ENCODE measurements at places on chromosomes 4 and X.

GRCh38 chrX:131841496-131842437 is 181.3 kb upstream of the STK26 start:
- DNase-seq: no peak

DNA sequence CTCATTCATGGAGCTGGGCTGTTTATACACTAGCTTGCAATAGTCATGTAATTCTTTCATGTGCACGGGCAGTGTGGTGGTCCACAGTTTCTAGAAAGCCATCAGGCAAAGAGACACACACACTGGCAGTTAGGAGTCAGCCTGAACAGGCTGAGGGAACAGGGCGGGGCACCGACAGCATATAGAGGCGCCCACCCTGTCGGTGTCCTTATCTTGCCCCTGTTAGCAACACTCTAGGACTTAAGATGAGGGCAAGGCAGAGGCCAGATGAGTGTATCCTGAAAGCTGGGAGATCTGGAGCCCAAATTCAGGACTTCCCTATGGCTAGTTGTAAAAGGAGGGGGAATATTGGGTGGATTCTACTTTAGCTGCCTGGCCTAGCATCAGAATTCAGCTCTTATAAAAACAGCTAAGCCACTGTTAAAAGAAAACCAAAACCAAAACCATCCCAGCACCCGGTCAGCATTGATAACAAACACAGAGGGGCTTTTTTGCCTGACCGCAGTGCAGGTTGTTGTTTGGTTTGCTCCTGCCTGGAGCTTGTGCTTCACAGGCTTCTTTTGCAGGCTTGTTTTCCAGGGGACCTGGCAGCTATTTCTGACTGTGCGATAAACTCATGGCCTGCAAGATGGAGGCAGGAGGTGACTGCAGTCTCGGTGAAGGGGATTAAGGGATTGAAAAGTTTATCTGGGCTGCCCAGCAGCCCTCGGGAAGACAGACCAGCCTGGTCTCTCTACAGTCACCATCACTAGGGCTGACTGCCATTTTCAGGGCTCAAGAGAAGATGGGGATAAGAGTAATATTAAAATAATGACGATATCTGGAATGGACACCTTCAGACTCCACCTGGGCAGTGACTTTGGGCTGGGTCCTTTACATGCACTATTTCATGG is 638.9 kb downstream of the MID1IP1 start:
- no peak for DNase-seq

DNA sequence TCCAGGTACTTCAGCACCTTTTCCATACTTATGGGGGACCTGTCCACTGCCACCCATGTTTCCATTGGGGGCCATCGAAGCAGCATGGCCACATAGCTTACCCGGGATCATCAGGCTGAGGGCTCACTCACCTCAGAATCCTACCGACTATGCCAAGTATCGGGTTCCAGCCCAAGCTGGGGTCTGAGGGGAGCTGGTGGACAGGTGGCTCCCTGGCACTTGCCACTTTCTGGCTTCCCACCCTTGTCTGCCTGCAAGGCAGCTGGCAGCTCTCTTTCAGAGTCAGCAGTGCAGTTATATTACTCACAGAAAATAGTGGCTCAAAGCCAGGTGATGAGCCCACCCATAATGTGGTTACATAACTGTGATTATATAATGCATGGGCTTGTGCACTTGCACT is 1153.8 kb downstream of the STIM2 start:
- no peak for DNase-seq

- DNase-seq: no peak
Measured at GRCh38 chr4:93466446-93466845, 362.1 kb upstream of the ATOH1 start.

DNA sequence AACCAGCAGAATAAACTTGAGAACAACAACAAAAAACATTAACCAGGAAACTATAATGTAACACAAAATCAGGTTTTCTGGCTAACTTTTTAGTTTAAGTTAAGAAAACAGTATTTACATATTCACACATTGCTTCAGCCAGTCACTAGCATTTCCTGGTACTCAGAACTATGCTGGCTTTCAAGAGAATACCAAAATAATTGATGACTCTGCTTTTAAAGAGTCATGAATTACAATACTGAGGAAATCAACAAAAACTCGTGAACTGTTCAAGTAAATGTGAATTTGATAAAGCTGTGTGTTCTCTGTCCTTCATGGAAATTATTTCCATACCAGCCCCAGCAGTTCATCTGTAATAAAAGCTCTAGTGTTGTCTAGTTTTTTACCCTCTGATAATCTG is 27.4 kb downstream of the PRSS12 start:
- no peak for DNase-seq

GRCh38 chr4:54566608-54567007 is 91.1 kb upstream of the KIT start:
- DNase-seq: no peak

GRCh38 chr4:27763830-27764525 is 903.3 kb downstream of the STIM2 start:
- no peak for DNase-seq

DNA sequence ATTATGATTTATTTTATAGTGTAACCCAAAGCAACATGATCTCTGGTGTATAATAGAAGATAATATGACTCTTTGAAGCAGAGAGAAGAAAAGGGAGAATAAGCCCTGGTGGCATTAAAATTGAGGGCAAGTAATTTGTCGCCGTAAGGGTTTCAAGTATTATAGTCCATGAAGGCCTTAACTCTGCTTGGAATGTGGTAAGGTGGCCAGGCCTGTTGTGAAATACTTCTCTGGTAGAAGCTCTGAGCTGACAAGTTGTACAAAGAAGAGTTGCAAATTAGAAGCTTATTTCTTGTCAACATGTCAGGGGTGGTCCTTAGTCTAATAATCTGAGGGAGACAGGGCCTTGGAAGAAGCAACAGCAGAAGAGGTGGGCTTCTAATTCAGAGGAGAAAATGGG is 151.7 kb upstream of the HHIP start:
- no peak for DNase-seq

DNA sequence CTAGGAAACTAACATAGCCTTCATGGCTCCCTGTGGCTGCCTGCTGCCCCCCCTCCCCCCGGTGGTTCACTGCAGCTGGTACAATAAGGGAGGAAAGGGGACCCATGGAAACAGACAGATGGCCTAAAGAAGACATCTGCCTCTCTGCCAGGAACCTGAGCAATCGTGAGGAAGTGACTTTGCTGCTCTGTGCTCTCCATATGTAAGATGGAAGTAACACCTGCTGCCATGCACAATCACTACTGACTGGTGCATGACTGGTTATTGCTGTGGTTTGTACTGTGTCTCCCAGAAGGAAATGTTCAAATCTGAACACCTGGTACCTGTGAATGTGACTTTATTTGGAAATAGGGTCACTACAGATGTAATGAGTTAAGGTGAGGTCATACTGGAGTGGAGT is 43.6 kb downstream of the CD99L2 start:
- no peak for DNase-seq

- DNase-seq: no peak
Measured at GRCh38 chr4:27568236-27568951, 707.8 kb downstream of the STIM2 start.

DNA sequence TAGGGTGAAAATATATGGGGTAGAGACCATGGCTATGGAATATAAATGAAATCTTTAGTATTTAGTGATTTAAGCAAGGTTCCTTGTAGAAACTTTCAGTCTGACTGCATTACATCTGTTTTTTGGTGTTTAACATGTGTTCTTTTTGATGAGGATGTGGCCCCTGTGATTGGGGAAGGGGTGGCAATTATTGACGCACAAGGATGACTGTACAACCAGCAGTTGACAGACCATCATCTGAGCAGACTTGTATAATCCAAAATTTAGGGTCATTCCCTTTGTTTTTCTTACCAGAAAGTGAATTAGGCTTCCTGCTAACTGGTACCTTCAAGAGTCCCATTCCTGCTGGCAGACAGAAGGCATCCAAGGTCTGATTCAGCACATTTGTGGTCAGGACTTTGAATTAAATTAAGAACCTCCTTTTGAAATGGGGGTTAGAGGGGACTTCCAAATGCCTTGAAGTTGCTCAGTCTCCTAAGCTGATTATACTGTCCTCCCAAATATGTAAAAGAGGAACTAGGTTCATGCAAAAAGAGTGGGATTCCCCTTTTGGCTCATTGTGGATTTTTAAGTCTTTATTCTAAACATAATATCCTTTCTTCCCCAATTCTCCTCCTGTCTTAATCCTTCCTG is 112.4 kb upstream of the CXCL13 start:
- no peak for DNase-seq

GRCh38 chrX:124238268-124238667 is 94.2 kb upstream of the TEX13D start:
- no peak for DNase-seq

DNA sequence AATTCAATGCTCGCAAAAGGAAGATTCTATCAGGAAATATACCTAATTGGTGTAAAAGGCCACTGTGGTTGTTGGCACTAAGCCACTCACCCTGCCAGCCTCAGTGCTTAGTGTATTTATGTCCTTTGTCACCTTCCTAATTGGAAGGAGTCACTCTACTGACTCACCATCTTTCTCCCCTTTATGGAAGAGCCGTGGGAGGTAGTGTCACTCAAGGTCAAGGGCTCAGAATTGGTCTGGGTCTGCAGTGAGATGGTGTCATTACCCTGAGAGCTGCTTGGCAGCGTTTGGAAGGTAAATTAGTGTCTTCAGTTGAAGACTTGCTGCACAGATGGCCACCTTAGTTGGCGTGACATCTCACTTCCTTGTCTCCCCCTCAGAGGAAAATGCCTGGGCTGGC is 41.7 kb upstream of the CDKN2AIP start:
- DNase-seq: no peak

GRCh38 chrX:40179283-40179682 is 81.5 kb upstream of the BCOR start:
- no peak for DNase-seq

GRCh38 chr4:154640999-154641398 is 28.5 kb upstream of the FGG start:
- no peak for DNase-seq

DNA sequence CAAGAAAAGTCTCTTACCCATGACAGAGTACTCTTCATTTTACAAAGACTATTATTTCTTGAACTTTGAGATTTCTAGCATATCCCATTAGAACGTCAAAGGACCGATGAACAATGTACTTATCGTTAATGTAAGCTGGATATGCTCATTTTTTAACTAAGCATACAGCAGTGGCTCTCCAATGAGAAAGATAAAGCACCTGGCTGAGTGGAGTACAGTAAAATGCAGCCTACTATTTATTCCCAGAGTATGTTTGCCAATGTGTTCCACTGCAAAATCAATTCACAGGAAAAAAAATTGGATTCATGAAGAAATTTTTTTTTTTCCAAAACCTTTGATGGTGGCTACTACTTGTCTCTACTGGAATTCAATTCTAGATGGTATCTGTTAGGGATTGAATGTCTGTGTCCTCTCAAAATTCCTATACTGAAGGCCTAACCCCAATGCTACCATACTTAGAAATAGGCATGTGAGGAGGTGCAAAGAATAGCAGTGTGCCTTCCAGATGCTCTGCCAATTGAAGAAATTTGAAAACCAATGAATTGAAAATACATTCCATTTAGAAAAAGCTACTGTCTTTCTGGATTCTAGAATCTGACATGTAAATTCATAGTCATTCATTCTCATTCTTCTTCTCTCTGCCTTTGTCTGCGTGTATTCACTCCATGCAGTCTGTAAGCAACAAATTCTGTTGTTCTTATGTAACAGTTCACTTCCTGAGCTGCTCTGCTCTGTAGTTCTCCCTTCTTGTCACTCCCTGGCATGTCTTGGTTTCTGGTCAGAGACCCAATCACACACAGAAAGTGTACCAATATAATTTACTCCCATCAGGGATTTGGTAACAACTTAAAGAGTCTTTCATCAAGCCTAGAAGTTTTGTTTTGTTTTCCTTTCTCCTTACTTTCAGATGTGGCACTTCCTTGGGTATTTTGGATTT is 61.4 kb downstream of the PAPSS1 start:
- DNase-seq: no peak

DNA sequence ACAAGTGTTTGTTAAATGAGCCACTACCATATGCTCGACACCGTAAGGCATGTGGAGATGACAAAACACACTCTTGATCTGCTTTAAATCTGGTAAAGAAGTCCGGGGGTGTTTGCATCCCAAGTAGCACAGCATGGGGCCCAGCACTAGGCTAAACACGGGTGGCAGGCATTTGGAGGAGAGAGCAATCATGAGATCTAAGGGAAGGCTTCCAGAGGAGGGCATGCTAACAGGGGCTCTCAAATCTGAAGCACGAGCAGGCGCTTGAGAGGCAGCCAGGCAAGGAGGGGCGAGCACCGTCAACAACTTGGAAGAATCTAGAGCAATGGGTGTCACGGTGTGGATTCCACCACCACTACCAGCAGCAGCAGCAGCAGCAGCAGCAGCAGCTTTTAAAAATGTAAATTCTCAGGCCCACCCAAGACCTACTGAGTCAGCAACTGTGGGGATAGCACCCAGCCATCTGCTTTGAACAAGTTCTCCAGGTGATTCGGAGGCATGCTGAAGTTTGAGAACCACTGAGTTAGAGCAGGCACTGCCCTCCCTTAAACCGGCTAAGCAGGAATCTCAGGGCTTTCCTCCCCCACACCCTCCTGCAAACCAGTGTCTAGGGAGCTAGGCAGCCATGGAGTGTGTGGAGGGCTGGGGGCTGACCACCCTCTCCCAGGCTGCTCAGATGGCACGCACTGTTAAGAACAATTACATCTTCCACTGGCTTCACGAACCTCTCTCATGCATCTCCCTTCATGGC is 70.2 kb upstream of the MAP3K15 start:
- no peak for DNase-seq

Data from left ventricle myocardium superior (tissue), 1 donor.